ENCODE measurements at places on chromosomes 7 and 10.

GRCh38 chr7:114087653-114088469, 169.1 kb upstream of the PPP1R3A start:
- no peaks in the 10 kb centered on the region for H3K36me3 ChIP-seq
- H3K27ac ChIP-seq = no peak overlapping the region
- DNase-seq = no peak
- peaks cover 22% of the 10 kb centered on the region for H3K4me1 ChIP-seq
- H3K4me3 ChIP-seq = peak overlapping the region; percentile 14
- H3K27me3 ChIP-seq = peaks cover 37% of the 10 kb centered on the region

- peaks cover 46% of the 10 kb centered on the region for H3K36me3 ChIP-seq
- peaks cover 19% of the 10 kb centered on the region for H3K4me1 ChIP-seq
- no peak for DNase-seq
- no peak overlapping the region for H3K4me3 ChIP-seq
- no peak overlapping the region for H3K27ac ChIP-seq
These were observed 69.8 kb downstream of the GNAI1 start for GRCh38 chr7:80204454-80204853.

GRCh38 chr10:8193546-8193945, 139.1 kb downstream of the GATA3 start:
- peaks cover 2% of the 10 kb centered on the region for H3K27me3 ChIP-seq
- H3K36me3 ChIP-seq = no peaks in the 10 kb centered on the region
- DNase-seq = no peak
- H3K27ac ChIP-seq = no peak overlapping the region
- no peaks in the 10 kb centered on the region for H3K4me1 ChIP-seq

GRCh38 chr10:3056280-3057037, 10.9 kb upstream of the PFKP start:
- H3K4me3 ChIP-seq = peak overlapping the region; percentile 25
- DNase-seq = no peak
- peak overlapping the region; percentile 46 for H3K27ac ChIP-seq
- peaks cover 1% of the 10 kb centered on the region for H3K27me3 ChIP-seq
- peaks cover 28% of the 10 kb centered on the region for H3K4me1 ChIP-seq

DNA sequence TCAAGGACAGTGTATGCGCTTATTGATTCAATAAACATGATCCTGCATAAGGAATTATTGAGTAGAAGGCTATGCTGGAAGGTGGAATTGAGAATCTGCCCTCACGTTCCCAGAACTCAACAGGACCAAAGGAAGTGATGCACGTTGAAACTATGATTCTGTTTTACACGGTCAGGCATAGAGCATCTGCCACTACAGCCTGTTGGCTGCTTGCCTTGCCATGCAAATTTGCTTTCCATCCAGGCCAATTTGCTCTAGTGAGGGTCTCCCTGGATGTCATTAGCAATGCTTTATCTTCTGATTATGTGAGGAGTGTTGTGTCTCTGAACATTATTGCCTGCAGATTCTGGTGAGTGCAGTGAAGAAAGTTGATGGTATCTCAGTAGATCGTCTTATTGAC, 132.9 kb downstream of the ADRA2A start:
- no peak overlapping the region for H3K4me3 ChIP-seq
- peaks cover 6% of the 10 kb centered on the region for H3K36me3 ChIP-seq
- no peaks in the 10 kb centered on the region for H3K27me3 ChIP-seq
- H3K27ac ChIP-seq = no peak overlapping the region
- H3K4me1 ChIP-seq = peaks cover 6% of the 10 kb centered on the region

- H3K27ac ChIP-seq = no peak overlapping the region
- no peaks in the 10 kb centered on the region for H3K27me3 ChIP-seq
- DNase-seq = no peak
These were observed 172.5 kb downstream of the SORCS1 start for GRCh38 chr10:106992055-106992454.

DNA sequence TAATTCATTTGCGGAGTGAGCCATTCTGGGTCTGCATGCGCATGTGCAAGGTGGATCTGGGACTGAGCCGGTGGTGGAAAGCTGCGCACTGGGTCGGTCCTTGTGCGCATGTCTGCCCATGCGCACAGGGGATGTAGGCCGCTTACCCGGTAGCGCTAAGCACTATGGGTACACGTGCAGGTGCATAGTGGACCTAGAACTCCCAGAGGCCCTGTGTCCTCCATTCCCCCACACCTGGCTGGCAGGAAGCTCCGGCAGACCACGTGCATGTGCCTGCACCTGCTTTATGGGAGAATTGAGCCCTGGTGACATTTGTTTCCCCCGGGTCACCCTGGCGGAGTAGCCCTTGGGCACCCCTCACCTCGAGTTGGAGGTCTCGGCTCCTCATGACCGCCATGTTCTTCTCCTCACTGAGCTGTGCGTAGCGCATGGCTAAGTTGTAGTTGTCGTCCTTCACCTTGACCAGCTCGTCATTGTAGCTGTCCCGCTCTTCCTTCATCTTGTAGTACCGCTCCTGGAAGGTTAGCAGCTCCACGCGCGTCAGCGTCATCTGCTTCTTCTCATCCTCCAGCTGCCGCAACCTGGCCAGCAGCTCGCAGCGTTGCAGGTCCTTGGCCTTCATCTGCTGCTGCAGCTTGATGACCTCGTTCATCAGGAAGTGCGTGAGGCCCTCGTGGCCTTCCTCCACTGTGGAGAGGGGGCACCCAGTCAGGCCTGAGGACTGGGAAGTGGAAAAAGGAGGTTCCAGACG, 99.6 kb downstream of the CARD11 start:
- no peaks in the 10 kb centered on the region for H3K36me3 ChIP-seq
- no peak for DNase-seq
- no peaks in the 10 kb centered on the region for H3K4me1 ChIP-seq
- H3K27me3 ChIP-seq = peaks cover 10% of the 10 kb centered on the region

- DNase-seq = no peak
- H3K4me3 ChIP-seq = no peak overlapping the region
- peaks cover 6% of the 10 kb centered on the region for H3K4me1 ChIP-seq
- H3K36me3 ChIP-seq = no peaks in the 10 kb centered on the region
These were observed 10.6 kb upstream of the SAMD8 start for GRCh38 chr10:75100764-75101291.

All from HFFc6 (cell line).